ENCODE measurements at places on chromosomes 11 and 22. TPM values are rescaled to one million over a fixed set of nuclear protein-coding genes. Genes with fewer than 3 reads are reported as not detected.

KCNQ1 gene
- total RNA-seq, result not detected

APOBEC3F gene
- 0.38 TPM for total RNA-seq

IFITM1 gene
- total RNA-seq, result 3.2 TPM

TMEM135 gene
- total RNA-seq, result 11.3 TPM

NCR3LG1 gene
- total RNA-seq, result 2.0 TPM

NPAS4 gene
- total RNA-seq, result not detected

NOX4 gene
- total RNA-seq, result 2.2 TPM

OR5P2 gene
- not detected for total RNA-seq

TIMM10 gene
- 46.7 TPM for total RNA-seq

MS4A3 gene
- total RNA-seq, result not detected

SBF1 gene
- 76.2 TPM for total RNA-seq

YPEL1 gene
- total RNA-seq, result 0.80 TPM

TRIM49 gene
- total RNA-seq, result not detected

PGM2L1 gene
- 22.6 TPM for total RNA-seq

FGF4 gene
- not detected for total RNA-seq

GRIK4 gene
- total RNA-seq, result 0.13 TPM

F2 gene
- not detected for total RNA-seq

CELSR1 gene
- under 0.01 TPM for total RNA-seq

MS4A6E gene
- not detected for total RNA-seq

CRYBA4 gene
- not detected for total RNA-seq

PLA2G3 gene
- total RNA-seq, result not detected

BAD gene
- total RNA-seq, result 92.3 TPM

MCAT gene
- total RNA-seq, result 21.7 TPM

SYCE3 gene
- not detected for total RNA-seq

CNIH2 gene
- 0.86 TPM for total RNA-seq

ANO1 gene
- not detected for total RNA-seq

CABP4 gene
- total RNA-seq, result 1.2 TPM

LGR4 gene
- 3.9 TPM for total RNA-seq

TREH gene
- total RNA-seq, result not detected

SULT4A1 gene
- 0.06 TPM for total RNA-seq

OR52K1 gene
- not detected for total RNA-seq

HBG2 gene
- not detected for total RNA-seq

FIBIN gene
- total RNA-seq, result 0.98 TPM

TCN2 gene
- total RNA-seq, result 13.1 TPM

CCDC87 gene
- total RNA-seq, result 0.34 TPM

GPR137 gene
- total RNA-seq, result 24.9 TPM

UBQLN3 gene
- total RNA-seq, result not detected

C11orf65 gene
- total RNA-seq, result 0.83 TPM

P2RY6 gene
- 0.17 TPM for total RNA-seq

KRTAP5-11 gene
- not detected for total RNA-seq

All from LHCN-M2 (cell line).